CD4-positive, alpha-beta T cell (primary cell): ENCODE measurements at places on chromosomes 1 and 21.

- H3K27me3 ChIP-seq, result no peaks in the 10 kb centered on the region
- no peak overlapping the region for H3K4me3 ChIP-seq
- no peak overlapping the region for H3K27ac ChIP-seq
- peaks cover 20% of the 10 kb centered on the region for H3K4me1 ChIP-seq
Measured at GRCh38 chr1:235045921-235046601, 82.6 kb downstream of the TOMM20 start.

DNA sequence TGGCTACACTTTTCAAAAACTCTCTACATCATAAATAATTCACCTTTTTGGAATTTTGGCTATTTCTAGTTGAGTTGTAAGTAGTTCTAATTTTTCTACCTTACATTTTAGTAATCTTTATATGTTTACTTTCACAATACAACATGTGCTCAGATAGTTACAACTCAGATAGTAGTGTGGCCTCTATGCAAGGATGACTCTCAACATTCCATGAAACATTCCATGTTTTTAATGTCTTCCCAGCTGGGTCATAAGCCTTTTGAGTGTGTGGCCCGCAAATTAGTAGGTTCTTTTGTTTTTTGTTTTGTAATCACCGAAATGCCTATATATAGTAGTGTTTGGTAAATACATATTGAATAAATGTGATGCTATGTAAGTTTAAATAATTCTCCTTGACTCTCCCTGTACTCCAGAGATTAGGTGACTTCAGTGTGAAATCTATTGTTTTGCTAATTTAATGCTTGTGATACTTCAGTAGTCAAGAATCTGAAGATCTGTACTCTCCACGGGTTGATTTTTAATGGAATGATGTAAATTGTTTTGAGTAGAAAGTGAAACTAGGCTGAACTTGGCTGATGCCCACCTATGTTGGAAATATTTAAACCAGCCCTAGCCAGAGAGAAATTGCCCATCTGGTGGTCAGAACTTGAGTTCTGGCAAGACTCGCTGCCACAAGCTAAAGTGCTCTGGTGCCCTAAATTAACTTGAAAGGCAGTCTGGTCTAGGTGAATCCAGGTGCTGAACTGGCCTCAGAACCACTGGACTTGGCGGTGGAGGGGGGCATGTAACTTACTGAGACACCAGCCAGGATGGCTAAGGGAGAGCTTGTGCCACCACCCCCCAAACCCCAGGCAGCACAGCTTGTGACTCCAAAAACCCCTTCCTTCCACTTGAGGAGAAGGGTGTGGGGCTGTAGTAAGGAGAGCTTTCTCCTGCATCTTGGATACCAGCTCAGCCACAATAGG lies 165.6 kb downstream of the USP25 start:
- DNase-seq, result no peak
- no peak overlapping the region for H3K27ac ChIP-seq
- H3K4me3 ChIP-seq, result no peak overlapping the region
- no peaks in the 10 kb centered on the region for H3K36me3 ChIP-seq

DNA sequence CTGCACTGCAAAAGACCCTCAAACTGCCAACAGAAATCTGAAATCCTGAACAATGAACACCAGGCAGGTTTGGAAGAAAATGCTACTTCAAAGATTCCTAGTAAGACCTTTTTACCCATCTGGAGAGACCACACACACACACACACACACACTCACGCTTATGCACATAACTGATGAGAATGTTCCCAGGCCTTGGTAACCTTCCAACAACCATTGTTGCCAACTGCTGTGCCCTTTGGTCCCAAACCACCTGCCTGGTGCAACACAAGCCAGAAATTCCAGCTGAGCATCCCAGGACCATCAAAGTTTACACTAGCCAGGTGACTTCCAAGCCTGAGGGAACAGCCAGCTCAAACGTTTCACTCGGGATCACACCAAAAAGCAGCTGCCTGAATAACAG lies 56.9 kb downstream of the SEC16B start:
- no peak overlapping the region for H3K27ac ChIP-seq
- H3K4me3 ChIP-seq, result no peak overlapping the region
- H3K36me3 ChIP-seq, result no peaks in the 10 kb centered on the region
- H3K27me3 ChIP-seq, result no peaks in the 10 kb centered on the region
- no peak for DNase-seq

GRCh38 chr21:24011087-24011486 lies 1596.2 kb downstream of the MRPL39 start:
- no peak overlapping the region for H3K27ac ChIP-seq
- no peaks in the 10 kb centered on the region for H3K27me3 ChIP-seq
- no peak for DNase-seq
- no peaks in the 10 kb centered on the region for H3K36me3 ChIP-seq

DNA sequence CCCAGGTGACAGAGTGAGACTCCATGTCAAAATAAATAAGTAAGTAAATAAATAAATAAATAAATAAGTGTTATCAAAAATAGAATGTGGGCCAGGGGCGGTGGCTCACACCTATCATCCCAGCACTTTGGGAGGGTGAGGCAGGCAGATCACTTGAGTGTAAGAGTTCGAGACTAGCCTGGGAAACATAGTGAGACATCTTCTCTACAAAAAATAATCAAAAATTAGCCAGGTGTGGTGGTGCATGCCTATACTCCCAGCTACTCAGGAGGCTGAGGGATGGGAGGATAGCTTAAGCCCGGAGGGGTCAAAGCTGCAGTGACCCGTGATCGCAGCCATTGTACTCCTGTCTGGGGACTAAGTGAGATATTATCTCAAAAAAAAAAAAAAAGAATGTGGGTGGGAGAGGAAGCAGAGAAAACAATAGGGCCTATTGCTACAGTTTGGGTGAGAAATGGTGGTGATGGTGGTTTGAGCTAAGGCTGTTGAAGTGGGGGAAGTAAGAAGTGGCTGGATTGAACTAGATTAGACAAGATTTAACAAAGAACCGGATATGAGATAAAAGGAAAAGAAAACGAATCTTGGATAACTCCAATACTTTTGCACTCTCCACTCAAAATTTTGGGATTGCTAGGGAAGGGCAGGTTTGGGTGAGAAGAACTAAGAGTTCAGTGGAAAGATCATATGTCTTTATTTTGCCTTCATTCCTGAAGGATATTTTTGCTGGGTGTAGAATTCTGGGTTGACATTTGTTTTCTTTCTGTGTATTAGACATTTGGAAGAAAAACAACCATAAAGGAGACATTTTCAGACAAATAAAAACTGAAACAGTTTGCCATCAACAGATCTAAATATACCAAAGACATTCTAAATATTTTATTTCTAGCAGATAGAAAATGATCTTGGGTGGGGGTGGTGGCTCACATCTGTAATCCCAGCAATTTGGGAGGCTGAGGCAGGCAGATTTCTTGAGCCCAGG lies 57.1 kb upstream of the SPOCD1 start:
- no peak overlapping the region for H3K27ac ChIP-seq
- no peaks in the 10 kb centered on the region for H3K27me3 ChIP-seq
- no peak for DNase-seq
